Smooth muscle cell of the coronary artery (primary cell): ENCODE measurements at places on chromosomes 1 and 21. TPM values are rescaled to one million over a fixed set of nuclear protein-coding genes. Genes with fewer than 3 reads are reported as not detected.

The LMX1A gene
- not detected in 2 replicates for total RNA-seq

The ADPRS gene
- total RNA-seq, result 21.9 and 29.8 TPM in 2 replicates

The NPPB gene
- 4.7 TPM in 1 of 2 replicates, not detected in the other for total RNA-seq

The PRKACB gene
- 5.4 and 11.6 TPM in 2 replicates for total RNA-seq

The MTARC2 gene
- 3.7 and 4.8 TPM in 2 replicates for total RNA-seq

The CLDN17 gene
- not detected in 2 replicates for total RNA-seq

The FCRLB gene
- 0.59 and 0.83 TPM in 2 replicates for total RNA-seq

The C1orf167 gene
- 1.6 TPM in 1 of 2 replicates, not detected in the other for total RNA-seq

The S100A8 gene
- not detected in 2 replicates for total RNA-seq

The PRELP gene
- under 0.01 and 2.3 TPM in 2 replicates for total RNA-seq

The TIE1 gene
- total RNA-seq, result 3.5 and 6.2 TPM in 2 replicates

The TMPRSS15 gene
- total RNA-seq, result not detected in 2 replicates

The SPRR2G gene
- total RNA-seq, result not detected in 2 replicates

The SDC3 gene
- total RNA-seq, result 9.3 and 11.1 TPM in 2 replicates

The ICOSLG gene
- under 0.01 and 0.12 TPM in 2 replicates for total RNA-seq

The DMRTA2 gene
- 0.08 TPM in 1 of 2 replicates, not detected in the other for total RNA-seq

The HPCA gene
- not detected in 2 replicates for total RNA-seq

The SPATA17 gene
- total RNA-seq, result 0.45 and 1.4 TPM in 2 replicates

The OLFML3 gene
- 22.5 and 80.3 TPM in 2 replicates for total RNA-seq

The UMODL1 gene
- total RNA-seq, result under 0.01 TPM in 1 of 2 replicates, not detected in the other

The DENND2D gene
- 2.5 and 8.5 TPM in 2 replicates for total RNA-seq

The CA6 gene
- not detected in 2 replicates for total RNA-seq

The DIO1 gene
- not detected in 2 replicates for total RNA-seq

The SELP gene
- total RNA-seq, result 1.7 TPM in 1 of 2 replicates, not detected in the other

The OPRD1 gene
- under 0.01 TPM in 1 of 2 replicates, not detected in the other for total RNA-seq

The LAD1 gene
- 1.1 TPM in 1 of 2 replicates, not detected in the other for total RNA-seq

The BTBD19 gene
- 4.7 and 7.5 TPM in 2 replicates for total RNA-seq

The PYHIN1 gene
- 0.47 TPM in 1 of 2 replicates, not detected in the other for total RNA-seq

The KRTAP21-2 gene
- not detected in 2 replicates for total RNA-seq

The LCE3D gene
- total RNA-seq, result not detected in 2 replicates

The QSOX1 gene
- total RNA-seq, result 129 and 296 TPM in 2 replicates

The ADORA3 gene
- not detected in 2 replicates for total RNA-seq

The PRDM16 gene
- total RNA-seq, result 3.6 and 11.4 TPM in 2 replicates

The CNN3 gene
- total RNA-seq, result 202 and 322 TPM in 2 replicates

The KLF17 gene
- 0.08 and 0.23 TPM in 2 replicates for total RNA-seq

The CD1E gene
- total RNA-seq, result not detected in 2 replicates

The PTPRC gene
- total RNA-seq, result not detected in 2 replicates

The SPRR2B gene
- not detected in 2 replicates for total RNA-seq

The OVAAL gene
- total RNA-seq, result not detected in 2 replicates

The NEGR1 gene
- total RNA-seq, result 2.7 and 7.6 TPM in 2 replicates

The CDA gene
- 0.38 TPM in 1 of 2 replicates, not detected in the other for total RNA-seq

The FCGR3B gene
- not detected in 2 replicates for total RNA-seq

The RSPO1 gene
- total RNA-seq, result under 0.01 and 0.35 TPM in 2 replicates

The MYOC gene
- total RNA-seq, result 0.23 TPM in 2 replicates

The CZIB gene
- total RNA-seq, result 44.0 and 55.1 TPM in 2 replicates

The TEKT2 gene
- total RNA-seq, result 0.38 TPM in 1 of 2 replicates, not detected in the other

The RHEX gene
- total RNA-seq, result not detected in 2 replicates

The SHISA4 gene
- total RNA-seq, result 9.1 and 13.5 TPM in 2 replicates

The FYB2 gene
- total RNA-seq, result not detected in 2 replicates

The LCE1D gene
- total RNA-seq, result not detected in 2 replicates

The CD48 gene
- total RNA-seq, result not detected in 2 replicates

The BMP8A gene
- total RNA-seq, result 0.08 and 0.47 TPM in 2 replicates

The FCRL1 gene
- 0.35 TPM in 1 of 2 replicates, not detected in the other for total RNA-seq

The PGLYRP4 gene
- not detected in 2 replicates for total RNA-seq
